ENCODE measurements at places on chromosomes 11 and 22.

DNA sequence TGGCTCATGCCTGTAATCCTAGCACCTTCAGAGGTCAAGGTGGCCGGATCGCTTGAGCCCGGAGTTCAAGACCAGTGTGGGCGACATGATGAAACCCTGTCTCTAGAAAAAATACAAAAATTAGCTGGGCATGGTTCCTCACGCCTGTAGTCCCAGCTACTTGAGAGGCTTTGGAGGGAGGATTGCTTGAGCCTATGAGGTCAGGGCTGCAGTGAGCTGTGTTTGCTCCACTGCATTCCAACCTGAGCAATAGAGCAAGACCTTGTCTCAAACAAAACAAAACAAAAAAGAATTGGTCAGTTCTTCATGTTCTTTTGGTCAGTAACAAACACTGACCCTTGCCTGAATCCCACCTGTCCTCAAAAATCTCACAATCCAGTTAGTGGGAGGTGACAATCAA is 36.7 kb upstream of the VSTM5 start:
- DNase-seq = no peak

GRCh38 chr11:119754656-119755355 is 25.8 kb upstream of the NECTIN1 start:
- DNase-seq = no peak

DNA sequence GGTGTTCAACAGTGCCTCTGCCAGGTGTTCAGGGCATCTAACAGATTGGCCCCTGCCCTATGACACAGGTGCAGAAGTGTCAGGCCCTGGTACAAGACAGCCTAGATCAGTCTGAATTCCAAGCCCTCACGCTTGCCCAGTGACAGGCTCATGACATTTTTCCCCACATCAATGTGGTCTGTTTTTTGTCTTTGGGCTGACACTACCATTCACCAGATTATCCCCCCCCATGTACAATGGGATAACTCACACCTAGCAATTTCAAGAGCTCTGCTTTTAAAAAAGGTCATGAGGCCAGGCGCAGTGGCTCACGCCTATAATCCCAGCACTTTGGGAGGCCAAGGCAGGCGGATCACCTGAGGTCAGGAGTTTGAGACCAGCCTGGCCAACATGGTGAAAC is 155.5 kb upstream of the PITPNB start:
- DNase-seq = no peak

- DNase-seq = peak; percentile 81
Observed at GRCh38 chr11:35419184-35419829, at the start of gene SLC1A2. Gene SLC1A2, minus strand, starts transcription at chr11:35419558. Its CDS starts 592 bp downstream, at chr11:35418966.

DNA sequence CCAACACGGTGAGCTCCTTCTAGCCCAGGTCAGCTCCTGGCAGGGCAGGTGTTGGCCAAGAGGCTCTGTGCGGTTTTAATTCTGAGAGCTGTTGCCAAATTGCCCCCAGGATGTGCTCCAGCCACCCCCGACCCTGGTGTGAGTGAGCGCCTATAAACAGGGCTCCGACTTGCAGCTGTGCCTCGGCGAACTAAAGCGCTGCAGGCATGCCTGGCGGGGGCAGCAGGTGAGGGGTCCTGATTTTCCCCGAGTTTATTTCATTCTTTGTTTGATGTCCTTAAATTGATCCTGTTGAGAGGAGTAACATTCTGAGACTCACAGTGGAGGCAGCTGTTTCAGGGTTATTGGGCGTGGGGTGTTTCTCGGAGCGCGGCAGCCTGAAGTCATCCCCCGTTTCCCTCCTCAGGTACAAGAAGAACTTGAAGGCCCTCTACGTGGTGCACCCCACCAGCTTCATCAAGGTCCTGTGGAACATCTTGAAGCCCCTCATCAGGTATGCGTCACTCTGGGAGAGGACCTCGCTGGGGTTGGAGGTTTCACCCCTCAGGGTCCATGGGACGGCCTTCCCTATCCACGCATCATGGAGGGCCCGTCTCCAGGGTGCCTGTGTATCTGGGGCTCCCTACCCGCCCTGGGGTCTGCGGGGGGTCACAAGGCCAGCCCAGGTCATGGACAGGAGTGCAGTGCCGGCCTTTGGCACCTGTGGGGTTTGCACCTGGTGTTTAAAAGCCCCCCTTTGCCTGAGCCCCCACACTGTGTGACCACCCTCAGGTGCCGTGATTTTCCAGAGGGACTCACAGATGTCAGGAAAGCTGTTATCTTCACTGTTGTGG is 62.1 kb downstream of the ARHGAP8 start:
- DNase-seq = no peak

- DNase-seq = no peak
Observed at GRCh38 chr11:82756765-82757639, 23.3 kb upstream of the FAM181B start.

- no peak for DNase-seq
Observed at GRCh38 chr11:19526119-19526518, 186.5 kb upstream of the NAV2 start.

- DNase-seq = no peak
Observed at GRCh38 chr22:32044913-32045312, 1.9 kb downstream of the SLC5A1 start.

DNA sequence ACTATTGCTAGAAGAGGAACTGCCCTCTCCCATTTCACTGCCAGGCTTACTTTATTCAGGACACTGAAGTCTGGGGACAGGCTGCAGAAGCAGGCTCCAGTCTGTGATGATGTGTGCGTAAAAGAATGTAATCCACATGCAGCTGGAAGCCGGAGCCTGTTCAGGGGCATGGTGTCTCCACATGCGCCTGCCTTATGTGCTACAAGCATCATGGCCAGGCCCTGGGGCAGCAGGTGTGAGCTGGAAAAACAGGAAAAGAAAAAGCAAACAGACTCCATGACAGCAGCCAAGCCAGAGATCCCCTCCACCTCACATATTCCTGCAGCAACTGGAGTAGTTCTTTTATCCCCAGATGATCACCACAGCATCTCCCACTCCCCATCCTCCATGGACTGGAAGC is 33.4 kb downstream of the ARFGAP2 start:
- no peak for DNase-seq

DNA sequence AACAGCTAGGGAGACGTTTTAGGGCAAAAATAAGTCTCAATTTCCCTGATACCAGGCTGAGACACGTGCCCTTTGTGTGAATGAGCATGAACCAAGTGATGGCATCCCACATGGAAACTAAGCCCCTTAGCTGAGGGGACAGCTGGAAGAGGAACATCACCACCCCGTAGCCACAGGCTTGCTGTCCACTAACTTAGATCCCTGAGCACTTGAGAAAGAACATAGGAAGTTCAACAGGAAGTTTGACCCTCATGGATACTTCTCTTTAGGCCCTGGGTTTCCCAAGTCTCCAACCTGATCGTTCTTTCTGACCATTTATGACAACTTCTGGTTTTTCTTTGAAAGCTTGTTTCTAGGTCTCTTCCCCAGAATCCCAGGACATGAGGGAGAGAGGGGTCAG is 11.6 kb upstream of the CKAP5 start:
- DNase-seq = no peak

DNA sequence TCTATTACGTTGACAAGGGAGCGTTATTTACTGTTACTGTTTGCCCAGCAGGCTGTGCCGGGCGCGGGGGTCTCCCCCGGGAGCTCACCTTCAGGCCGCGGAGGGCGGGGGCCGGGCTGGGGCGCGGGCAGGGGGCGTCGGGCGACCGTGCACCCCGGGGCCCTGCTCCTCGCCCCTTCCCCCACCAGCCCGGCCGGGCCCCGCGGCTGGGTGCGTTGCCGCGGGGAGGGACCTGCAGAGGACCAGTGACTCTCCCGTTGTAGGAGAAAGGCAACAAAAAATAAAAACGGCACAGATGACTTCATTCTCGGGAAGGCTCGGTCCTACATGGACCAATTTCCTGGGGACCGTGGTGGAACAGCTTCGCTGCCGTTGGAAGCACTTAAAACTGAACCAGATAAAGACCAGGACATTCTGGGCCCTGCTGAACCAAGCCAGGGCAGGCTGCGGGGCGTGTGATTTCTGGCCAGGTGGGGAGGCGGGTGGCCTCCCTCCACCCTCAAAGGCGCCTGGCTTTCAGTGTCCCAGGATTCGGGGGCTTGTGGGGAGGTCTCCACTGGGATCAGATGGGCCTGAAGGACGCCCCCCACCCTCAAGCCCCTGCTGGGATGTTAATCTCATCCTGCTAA is 57.4 kb downstream of the IGLL1 start:
- DNase-seq = peak; percentile 27

GRCh38 chr11:62552485-62553079 is 6.0 kb upstream of the AHNAK start:
- DNase-seq = peak; percentile 67

GRCh38 chr22:40597526-40598430 is 38.7 kb downstream of the MRTFA start:
- DNase-seq = no peak

DNA sequence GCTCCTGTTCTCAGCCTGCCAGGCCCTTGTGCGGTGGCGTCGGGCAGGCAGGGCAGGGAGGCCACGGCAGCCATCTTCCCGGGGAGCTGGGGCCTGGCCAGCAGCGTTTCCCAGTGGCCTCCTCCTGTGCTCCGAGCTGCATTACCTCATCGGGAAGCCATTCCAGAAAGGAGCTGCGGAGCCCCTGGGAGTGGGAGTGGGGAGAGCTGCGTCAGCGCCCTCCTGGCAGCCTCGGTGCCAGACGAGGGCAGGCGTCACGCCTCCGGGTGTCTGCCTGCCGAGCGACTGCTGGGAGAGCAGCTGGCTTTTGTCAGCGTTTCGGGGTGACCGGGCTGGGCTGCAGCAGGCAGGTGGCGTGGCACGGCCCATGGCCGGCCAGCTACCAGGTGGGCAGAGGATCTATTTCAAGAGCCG is 30.9 kb upstream of the WNT7B start:
- no peak for DNase-seq

DNA sequence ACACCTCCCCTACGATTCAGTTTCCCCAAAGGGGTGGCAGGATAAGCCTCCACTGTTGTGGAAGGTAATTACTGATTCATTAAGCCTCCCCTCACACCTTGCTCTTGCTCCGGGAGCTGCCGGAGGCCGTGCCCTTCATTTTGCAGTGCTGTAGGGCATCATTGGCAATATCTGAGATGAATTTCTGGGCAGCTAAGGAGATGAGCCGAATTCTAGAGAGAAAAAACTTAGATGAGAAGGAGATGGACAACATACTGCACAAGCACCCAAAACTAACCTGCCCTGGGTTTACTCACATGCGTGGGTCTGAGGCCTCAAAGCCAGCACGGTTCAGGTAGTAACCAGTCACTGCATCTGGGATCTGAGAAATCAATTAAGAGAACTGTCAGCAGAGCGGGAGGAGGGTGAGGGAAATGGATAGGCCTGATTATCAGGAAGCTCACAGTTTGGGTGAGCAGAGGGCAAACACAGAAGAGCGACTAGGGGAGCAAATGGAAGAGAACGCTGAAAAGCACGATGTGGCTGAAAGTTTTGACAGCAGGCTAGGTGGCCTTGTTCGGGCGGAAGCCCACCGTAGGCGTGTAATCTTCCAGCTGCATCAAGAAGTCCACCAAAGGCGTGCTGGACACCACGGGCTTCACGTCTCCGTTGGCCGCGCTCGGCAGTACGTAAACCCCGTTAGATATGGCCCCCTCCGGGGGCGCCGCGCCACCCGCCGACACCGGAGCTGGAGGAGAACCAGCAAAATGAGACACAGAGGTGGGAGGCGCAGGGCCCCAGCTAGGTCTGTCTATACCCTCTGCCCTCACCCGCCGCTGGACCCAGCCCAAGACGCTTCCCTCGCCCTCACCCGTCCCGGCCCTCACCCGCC is 689 bp downstream of the TAF10 start:
- peak; percentile 38 for DNase-seq

- DNase-seq = no peak
Observed at GRCh38 chr11:122192634-122193255, 76.7 kb upstream of the BLID start.

DNA sequence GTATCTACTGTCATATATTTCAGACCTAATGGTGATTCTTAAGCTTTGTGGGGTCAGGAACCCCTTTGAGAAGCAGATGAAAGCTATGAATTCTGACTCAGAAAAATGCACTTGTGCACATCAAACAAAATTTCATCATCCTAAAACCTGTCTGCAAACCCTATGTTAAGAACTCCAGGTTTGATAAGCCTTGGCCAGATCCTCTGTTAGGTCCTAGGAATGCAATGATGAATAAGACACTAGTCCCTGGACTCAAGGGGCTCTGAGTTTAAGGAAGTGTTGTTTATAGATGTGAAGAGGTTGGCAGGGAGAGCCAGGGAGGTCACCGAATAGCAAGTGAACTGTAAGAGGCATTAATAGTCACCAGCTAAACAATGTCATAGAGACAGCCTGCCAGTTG is 103.2 kb downstream of the SPON1 start:
- no peak for DNase-seq

DNA sequence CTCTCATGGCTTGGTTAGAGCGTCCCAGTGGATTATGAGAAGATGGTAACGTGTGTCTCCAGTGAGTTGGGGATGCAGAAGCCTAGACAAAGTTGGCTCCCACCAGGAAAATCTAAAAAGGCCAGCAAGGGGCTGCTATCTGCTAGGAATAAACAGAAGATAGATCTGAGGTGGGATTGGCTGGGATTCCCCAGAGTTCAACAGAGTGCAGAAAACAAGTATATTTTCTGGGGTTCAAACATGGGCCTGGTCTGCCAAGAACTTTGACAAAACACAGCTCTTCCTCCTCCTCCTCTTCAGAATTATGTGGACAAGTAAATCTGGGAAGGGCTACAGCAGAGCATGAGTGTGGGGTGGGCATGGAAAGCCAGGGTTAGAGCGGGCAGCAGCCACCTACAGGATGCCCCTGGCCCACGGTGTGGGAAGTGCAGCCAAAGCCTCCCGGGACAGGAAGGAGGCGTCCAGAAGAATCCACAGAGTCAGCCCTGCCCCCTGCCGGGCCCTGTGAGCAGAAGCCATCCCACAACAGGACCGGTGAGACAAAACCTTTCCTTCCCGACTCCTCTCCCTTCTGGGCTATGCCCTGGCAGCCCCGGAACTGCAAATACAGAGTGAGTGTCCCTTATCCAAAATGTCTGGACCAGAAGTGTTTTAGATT is 67.1 kb downstream of the CD82 start:
- DNase-seq = peak; percentile 76

- DNase-seq = no peak
Observed at GRCh38 chr11:35689081-35689996, 26.8 kb downstream of the TRIM44 start.

GRCh38 chr22:46806794-46807193 is 44.3 kb downstream of the TBC1D22A start:
- DNase-seq = no peak

DNA sequence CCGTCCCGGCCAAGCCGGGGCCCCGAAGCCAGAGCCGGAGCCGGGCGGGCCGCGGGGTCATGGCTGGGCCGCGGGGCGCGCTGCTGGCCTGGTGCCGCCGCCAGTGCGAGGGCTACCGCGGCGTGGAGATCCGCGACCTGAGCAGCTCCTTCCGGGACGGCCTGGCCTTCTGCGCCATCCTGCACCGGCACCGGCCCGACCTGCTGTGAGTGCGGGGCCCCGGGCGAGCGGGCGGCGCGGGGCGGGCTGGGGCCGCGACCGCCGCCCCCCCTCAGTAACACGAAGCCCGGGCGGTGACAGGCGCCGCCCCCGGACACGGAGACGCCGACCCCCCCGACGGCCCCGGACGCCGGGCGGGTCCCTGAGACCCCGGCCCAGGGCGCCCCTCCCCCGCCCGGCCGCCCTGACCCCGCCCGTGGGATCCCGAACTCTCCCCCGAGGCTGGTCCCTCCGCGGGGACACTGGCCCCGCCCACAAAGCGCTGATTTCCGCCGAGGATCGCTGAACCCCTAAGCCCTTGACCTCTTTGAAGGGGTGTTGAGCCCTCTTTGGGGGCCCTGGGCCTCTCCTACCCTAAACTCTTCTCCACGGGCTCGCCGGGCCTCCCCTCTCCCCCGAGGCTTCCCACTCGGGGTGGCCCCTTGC is 389 bp downstream of the MICALL1 start:
- DNase-seq = peak; percentile 67

- DNase-seq = no peak
Observed at GRCh38 chr11:102620818-102621561, 4.1 kb downstream of the MMP20 start.

Data from GM23338 (cell line).